ENCODE measurements at places on chromosomes 4 and X.

- DNase-seq: no peak
Measured at GRCh38 chr4:152458801-152459302, 77.0 kb downstream of the FBXW7 start.

GRCh38 chrX:8235026-8235425 lies 64.0 kb upstream of the VCX2 start:
- no peak for DNase-seq

DNA sequence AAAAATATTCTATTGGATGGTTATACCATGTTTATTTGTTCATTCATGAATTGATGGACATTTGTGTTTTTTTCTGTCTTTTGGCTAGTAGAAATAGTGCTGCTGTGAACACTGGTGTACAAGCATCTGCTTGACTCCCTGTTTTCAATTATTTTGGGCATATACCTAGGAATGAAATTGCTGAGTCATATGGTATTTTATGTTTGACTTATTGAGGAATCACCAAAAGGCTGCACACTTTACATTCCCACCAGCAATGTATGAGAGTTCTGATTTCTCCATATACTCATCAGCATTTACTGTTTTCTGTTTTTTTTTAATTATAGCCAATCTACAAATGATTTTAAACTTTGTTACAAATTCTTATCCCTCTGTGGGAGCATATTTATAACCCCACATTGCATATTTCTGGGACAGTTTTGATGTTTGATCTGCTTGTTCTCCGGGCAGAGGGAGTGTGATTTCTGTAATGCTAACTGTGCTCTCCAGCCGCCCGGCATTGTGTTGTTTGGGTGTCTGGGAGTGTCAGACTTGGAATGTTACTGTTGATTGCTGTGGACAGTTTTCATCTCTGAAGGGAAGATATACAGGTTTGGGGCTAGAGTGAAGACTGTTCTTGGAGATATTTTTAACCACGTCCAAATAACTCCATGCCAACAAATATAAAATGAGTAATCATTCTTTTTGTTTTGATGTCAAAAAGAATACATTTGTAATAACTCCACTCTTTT lies 60.5 kb upstream of the PGRMC2 start:
- no peak for DNase-seq

GRCh38 chr4:80875642-80876041 lies 154.9 kb upstream of the BMP3 start:
- DNase-seq: no peak

- no peak for DNase-seq
Measured at GRCh38 chr4:70062000-70062399, 11.8 kb downstream of the HTN1 start.

DNA sequence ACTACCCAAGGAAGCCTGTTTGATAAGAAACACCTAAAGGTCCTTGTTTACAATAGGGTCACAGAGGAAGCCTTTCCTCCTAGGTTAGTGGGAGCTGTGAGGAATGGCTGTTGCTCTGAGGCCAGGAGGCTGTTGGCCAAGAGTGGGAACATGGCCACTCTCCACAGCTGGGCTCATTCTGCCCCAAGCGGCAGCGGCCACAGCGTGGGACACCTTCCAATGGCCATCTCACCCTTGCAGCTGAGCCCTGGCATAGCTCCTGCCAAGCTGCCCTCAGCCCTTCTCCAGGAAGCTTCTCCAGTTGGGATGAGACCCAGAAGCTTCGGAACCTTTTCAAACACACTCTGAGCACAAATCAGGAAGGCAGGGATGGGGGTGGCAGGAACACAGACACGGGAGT lies 111.8 kb upstream of the MAP3K15 start:
- DNase-seq: no peak

DNA sequence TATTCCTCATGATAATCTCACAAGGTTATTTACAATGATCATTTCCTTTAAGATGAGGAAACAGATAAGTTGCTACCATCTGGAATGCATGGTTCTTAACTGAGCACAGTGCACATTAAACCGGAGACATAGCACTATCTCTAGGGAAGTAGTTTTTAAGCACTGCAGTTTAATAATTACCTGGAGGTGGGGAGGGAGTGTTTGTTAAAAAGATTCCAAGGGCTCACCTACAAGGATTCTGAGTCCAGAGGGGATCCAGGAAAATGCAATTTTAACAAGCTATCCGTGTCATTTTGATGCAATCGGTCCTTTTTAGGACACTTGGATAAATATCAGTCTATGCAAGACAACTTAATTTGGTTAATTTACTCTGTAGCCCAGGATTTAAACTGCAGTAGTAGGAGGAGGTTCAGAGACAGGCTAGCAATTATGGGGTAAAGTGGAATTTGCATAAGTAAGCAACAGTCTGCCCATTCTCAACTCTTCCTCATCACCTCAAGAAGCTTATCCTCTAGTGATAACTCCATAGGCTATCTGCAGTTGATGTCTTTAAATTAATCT lies 2.8 kb upstream of the PDLIM5 start:
- no peak for DNase-seq

GRCh38 chrX:66918511-66918910 lies 279.6 kb upstream of the EDA2R start:
- DNase-seq: no peak

- DNase-seq: no peak
Measured at GRCh38 chr4:183589461-183590099, 69.4 kb downstream of the RWDD4 start.

DNA sequence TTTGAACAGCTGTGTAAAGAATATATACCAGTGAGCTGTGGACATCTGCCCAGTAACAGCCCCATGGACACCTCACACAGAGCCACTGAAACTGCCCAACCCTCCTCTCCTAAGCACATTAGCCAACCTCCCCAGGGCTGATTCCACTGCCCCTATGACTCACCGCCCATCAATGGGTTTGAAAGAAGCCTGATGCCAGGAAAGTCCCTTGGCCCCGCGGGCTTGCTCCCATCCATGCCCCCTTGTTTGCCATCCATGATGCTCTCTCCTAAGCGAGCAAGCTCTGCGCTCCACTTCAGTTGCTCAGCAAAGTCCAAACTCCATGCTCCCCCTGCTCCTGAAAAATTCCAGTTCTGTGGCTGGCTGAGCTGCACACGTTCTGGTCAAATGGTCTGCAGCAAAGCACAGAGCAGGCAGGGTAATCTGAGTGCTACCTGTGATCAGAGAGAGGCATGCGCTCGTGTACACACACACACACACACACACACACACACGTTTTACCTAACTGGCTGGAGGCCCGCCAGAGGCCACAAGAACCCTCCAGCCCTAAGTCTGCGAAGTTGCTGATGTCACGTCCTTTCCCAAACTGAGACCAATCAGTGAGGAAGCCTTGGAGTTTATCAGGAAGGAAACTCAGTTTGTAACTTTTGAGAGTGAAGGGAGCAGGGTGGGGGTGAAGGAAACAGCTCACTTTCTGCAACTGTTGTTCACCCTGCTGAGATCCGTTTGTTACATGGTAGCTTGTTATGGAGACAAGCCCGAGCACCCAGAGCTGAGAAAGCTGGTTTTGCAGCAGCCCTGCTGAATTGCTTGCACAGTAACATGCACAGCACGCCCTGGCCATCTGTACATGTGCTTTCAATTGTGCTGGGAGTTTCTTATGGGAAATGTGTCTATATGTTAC lies at the start of gene ASB9:
TSS of gene ASB9 (minus strand) at position 466 of the 904 bp plus-strand sequence. CDS start at position 257, 209 bp downstream.
- no peak for DNase-seq

DNA sequence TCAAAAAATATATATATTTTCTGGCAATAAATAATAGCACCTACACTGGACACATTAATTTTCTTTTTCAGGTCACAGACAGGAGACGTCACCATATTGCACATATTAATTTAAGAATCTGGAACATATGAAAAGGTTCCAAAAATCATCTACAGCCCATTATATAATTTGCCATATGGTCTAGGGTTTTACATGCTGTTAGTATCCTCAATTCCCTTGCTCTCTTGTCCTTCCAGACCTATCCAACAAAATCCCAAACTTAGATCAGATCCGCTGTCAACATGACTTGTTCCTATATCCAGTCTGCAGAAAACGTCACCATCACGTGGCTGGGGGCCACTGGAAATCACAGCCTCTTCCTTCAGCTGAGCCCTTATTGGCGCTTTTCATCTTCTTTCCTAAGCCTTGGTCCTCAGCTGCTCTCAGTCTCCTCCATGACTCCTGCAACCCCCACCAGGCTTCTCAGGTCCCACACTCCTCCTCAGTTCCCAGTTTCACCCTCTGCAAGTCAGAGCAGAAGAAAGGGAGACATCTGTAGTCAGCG lies 192.0 kb upstream of the GATB start:
- no peak for DNase-seq

DNA sequence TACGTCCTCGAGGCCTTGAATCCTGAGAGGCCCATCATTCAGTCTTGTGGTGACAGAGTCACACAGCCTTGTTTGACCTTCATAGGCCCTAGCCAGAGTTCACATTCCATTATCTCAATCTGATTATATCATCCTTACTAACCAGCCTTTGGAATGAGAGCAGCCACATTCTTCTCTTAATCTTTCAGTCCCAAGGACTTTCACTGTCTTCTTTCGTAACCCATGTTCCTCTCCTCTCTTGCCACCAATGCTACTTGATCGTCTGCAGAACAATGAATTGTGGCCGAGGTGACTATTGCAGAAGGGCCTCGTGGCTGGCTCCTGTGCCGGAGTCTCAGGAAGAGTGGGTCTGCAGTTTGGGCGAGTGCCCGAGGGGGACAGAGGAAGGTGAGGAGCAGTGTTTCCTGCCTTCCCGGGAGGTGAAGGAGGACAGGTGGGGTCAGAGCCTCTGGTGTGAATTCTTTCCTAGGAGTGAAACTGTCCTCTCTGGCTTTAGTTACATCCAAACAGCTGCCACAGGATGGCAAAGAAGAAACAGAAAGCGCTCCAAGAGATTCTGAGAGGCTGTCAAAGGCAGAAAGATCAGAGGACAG lies 94.6 kb downstream of the LIMCH1 start:
- DNase-seq: no peak

DNA sequence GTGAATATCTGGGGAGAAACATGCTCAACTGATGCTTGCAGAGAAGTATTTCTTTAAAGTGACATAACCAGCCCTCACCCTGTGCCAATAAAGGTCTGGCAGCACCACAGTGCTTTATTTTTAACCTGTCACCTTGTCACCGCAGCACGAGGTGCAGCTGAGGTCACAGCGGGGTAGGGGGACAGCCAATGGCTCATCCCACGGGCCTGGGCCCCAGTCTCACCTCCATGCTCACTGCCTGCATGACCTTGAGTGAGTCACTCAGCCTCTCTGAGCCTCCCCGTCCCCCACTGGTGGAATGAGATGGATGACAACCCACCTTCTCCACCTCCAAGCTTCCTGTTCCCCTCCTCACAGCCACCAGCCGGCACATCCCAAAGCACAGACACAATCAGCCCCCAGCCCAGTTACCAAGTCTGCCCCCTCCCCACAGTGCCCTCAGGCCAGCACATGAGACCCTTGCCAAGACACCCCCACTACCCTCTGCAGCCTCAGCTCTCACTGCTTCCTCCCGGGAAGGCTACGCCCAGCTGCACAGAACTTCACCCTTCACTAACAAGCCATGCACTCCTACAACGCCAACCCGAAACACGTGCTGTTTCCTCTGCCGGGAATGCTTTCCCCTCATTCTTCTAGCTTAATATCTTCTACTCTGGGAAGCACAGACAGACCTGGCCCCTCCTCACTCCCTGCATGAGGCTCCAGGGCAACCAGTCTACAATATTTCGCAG lies 24.9 kb upstream of the MAN2B2 start:
- DNase-seq: no peak

DNA sequence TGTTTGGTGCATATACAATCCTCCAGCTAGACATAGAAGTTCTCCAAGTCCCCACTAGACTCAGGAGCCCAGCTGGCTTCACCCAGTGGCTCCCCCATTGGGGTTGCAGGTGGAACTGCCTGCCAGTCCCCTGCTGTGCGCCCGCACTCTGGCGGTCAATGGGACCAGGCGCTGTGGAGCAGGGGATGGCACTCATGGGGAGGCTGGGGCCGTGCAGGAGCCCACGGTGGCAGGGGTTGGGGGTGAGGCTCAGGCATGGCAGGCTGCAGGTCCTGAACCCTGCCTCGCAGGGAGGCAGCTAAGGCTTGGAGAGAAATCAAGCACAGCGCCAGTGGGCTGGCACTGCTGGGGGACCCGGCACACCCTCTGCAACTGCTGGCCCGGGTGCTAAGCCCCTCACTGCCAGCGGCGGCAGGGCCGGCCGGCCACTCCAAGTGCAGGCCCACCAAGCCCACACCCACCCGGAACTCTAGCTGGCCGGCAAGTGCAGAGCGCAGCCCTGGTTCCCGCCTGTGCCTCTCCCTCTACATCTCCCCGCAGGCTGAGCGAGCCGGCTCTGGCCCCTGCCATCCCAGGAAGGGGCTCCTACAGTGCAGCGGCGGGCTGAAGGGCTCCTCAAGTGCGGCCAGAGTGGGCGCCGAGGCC lies 12.7 kb upstream of the TMPRSS11D start:
- DNase-seq: no peak

DNA sequence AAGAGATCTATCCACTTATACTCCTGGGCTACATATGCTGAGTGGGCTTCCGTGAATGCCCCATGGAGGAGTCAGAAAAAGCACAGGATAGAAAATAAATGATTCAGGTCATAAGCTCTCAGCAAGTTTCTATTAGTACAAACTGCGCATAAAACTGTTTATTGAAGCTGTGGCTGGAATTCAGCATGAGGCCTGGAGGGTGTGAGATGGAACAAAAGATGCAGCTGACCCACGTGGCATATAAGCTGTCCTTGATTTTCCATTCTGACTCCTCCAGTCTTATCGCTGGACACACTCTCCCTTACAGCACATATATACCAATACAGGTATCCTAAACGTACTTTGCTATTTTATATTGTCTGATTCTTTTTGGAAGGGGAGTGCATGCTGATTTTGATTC lies 17.9 kb downstream of the GRXCR1 start:
- DNase-seq: no peak

DNA sequence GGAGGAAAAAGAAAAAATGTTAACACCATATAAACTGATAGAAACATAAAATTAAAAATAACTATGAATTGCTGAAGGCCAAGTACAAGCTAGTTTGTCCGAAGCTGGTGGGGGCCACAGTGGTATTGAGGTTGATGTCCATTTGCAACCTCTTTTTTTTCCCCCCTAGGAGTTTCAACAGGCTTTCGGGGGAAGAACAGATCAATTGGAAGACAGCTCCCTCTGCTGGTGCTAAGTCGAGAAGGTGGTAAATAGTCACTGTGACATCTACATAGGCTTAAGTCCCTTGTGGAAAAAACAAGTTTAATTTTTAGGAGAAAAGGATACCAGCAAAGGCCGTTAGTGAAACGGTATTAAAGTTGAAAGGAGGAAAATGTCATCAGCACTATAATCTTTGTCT lies 115.7 kb upstream of the ZXDA start:
- DNase-seq: peak; percentile 6
